ENCODE measurements at places on chromosomes 2 and 18. TPM values are rescaled to one million over a fixed set of nuclear protein-coding genes. Genes with fewer than 3 reads are reported as not detected.

OR6B2 gene
- total RNA-seq: not detected

CAVIN2 gene
- total RNA-seq: 12.9 TPM

SAG gene
- not detected for total RNA-seq

CHRND gene
- total RNA-seq: not detected

SLC23A3 gene
- total RNA-seq: 3.1 TPM

DNA sequence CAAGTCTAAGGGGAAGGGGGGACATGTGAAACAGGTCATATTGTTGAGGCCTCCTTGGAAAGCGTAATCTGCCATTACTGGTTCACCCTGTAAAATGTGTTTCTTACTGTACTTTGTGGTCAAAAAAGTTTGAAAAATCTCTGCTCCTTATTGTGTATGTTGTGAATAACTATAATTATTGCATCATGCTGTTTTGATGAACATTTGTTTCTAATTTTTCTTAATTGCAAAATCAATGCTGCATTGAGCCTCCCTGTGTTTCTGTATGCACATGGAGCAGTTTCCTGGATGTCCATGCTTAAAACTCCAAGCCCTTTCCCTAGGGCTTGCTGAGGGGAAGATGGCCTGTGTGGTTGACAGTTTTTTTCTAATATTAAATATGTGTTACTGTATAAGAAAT lies 158.6 kb downstream of the RNF144A start:
- no peaks in the 10 kb centered on the region for H3K27me3 ChIP-seq
- DNase-seq: no peak
- H3K4me3 ChIP-seq: no peak overlapping the region
- H3K4me1 ChIP-seq: no peaks in the 10 kb centered on the region
- no peaks in the 10 kb centered on the region for H3K36me3 ChIP-seq
- H3K27ac ChIP-seq: no peak overlapping the region

DNA sequence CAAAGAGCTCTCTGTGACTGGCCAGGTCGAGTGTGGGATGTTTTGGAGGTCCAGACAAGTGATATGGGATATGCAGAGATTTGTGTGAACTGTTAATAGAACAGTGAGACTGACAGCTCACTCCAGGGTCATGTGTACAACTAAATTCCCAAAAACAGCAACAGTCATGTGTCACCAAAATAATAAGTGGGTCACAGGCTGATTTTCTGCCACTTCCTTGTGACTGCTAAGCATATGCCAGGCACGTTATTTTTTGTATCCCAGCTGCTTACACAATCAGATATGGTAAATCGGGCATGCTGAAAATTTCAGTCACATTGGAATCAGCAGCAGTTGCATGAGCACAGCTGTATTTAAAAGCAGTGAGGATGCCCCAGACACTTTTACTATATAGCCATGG lies 198.7 kb downstream of the PTGR3 start:
- H3K4me3 ChIP-seq: no peak overlapping the region
- DNase-seq: no peak
- no peak overlapping the region for H3K27ac ChIP-seq
- no peaks in the 10 kb centered on the region for H3K27me3 ChIP-seq
- H3K4me1 ChIP-seq: no peaks in the 10 kb centered on the region

GRCh38 chr2:190408538-190409271 lies 550 bp downstream of the MFSD6 start:
- peaks cover 54% of the 10 kb centered on the region for H3K4me1 ChIP-seq
- H3K36me3 ChIP-seq: no peaks in the 10 kb centered on the region
- H3K27ac ChIP-seq: peak overlapping the region; percentile 96
- no peak for DNase-seq
- H3K27me3 ChIP-seq: no peaks in the 10 kb centered on the region

DNA sequence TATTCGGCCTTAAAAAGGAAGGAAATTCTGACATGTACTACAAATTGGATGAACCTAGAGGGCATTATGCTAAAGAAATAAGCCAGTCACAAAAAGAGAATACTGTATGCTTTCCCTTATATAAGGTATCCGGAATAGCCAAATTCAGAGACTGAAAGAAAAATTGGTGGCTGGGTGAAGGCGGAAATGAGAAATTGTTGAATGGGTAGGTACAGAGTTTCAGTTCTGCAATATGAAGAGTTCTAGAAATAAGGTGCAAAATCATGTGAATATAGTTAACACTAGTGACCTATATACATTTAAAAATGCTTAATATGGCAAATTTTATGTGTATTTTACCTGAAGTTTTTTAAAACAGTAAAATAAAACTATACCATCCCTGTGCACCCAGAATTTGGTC lies 43.1 kb downstream of the RMP24 start:
- H3K4me3 ChIP-seq: no peak overlapping the region
- no peak overlapping the region for H3K27ac ChIP-seq
- H3K4me1 ChIP-seq: no peaks in the 10 kb centered on the region
- DNase-seq: no peak

- peaks cover 4% of the 10 kb centered on the region for H3K36me3 ChIP-seq
- peaks cover 29% of the 10 kb centered on the region for H3K4me1 ChIP-seq
- no peak overlapping the region for H3K4me3 ChIP-seq
- H3K27ac ChIP-seq: no peak overlapping the region
- DNase-seq: no peak
- no peaks in the 10 kb centered on the region for H3K27me3 ChIP-seq
Measured at GRCh38 chr2:127070221-127070620, 36.7 kb downstream of the BIN1 start.

DNA sequence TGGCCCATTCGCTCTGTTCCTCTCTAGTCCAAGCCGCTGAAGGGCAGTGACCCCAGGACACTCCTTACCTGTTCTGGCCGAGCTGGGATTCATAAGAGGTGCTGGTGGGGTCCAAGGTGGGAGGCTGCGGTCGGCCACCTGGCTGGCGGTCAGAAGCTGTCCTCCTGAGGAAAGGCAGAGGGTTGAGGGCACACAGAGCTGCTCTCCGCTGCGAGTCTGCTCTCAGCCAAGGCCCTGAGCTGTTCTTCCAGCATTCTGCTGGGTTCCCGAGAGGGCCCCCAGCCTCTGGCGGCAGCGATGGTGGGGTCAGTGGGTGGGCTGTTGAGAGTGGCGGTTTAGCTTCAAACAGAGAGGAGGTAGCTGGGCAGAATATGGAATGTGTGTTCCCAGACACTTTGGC lies 3.8 kb downstream of the PCARE start:
- no peak overlapping the region for H3K27ac ChIP-seq
- no peaks in the 10 kb centered on the region for H3K27me3 ChIP-seq
- H3K4me1 ChIP-seq: peaks cover 32% of the 10 kb centered on the region
- H3K36me3 ChIP-seq: no peaks in the 10 kb centered on the region
- DNase-seq: no peak

GRCh38 chr2:54149638-54150441 lies 34.4 kb downstream of the ACYP2 start:
- no peaks in the 10 kb centered on the region for H3K27me3 ChIP-seq
- no peak for DNase-seq
- peaks cover 3% of the 10 kb centered on the region for H3K36me3 ChIP-seq
- no peak overlapping the region for H3K27ac ChIP-seq

GRCh38 chr2:222577341-222577740 lies 78.6 kb downstream of the FARSB start:
- H3K4me1 ChIP-seq: peaks cover 5% of the 10 kb centered on the region
- no peaks in the 10 kb centered on the region for H3K27me3 ChIP-seq
- H3K36me3 ChIP-seq: peaks cover 12% of the 10 kb centered on the region

GRCh38 chr2:180474716-180475115 lies 467.6 kb upstream of the CWC22 start:
- no peak overlapping the region for H3K27ac ChIP-seq
- H3K36me3 ChIP-seq: no peaks in the 10 kb centered on the region
- no peaks in the 10 kb centered on the region for H3K27me3 ChIP-seq
- no peaks in the 10 kb centered on the region for H3K4me1 ChIP-seq

DNA sequence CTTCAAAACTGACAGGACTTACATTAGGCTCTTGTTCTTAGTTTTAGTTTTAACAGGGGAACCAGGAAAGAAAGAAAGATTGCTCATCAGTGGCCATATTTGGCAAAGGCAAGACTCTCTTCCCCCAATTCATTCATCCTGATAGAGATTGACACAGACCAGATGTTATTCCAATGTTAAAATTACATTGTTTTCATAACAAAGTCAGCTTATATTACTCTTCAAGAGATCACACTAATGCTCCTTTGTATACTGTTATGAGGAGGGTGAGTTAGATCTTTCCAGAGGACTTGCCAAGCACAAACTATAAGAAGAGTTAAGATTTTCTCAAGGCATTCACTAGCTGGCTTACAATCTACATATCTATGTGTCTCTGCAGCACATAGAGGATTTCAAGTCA lies 252.1 kb downstream of the SLC8A1 start:
- no peak overlapping the region for H3K4me3 ChIP-seq
- no peaks in the 10 kb centered on the region for H3K36me3 ChIP-seq
- no peak overlapping the region for H3K27ac ChIP-seq
- no peaks in the 10 kb centered on the region for H3K27me3 ChIP-seq
- no peak for DNase-seq
- no peaks in the 10 kb centered on the region for H3K4me1 ChIP-seq

Measured in suprapubic skin (tissue), 4 donors.